ENCODE measurements at places on chromosomes 6 and 20. TPM values are rescaled to one million over a fixed set of nuclear protein-coding genes. Genes with fewer than 3 reads are reported as not detected.

DNA sequence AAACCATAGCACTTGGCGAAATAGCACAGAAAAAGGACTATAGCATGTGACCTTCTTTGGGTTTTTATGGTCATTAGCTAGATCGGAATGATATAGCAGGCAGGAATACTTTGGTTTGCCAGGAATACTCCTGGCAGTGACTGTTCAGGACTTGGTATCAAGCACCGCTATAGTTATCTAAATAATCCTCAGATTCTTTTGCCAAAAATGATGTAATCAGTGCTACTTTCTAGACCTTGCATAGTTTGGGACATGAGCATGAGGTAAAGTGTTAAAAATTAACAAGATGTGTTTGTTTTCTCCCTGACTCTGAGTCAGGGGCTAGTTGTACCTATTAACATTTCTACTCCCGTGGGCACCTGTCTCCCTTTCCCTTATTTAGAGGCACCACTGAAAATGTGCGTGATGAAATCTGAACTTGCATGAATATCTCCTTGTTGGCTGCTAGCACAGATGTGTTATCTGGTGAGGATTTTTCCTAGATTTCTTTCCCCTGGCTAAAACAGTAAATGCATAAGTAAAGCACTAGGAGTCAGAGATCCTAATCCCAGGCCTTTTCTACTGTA, 511.0 kb downstream of the CDKAL1 start:
- DNase-seq, result no peak

DNA sequence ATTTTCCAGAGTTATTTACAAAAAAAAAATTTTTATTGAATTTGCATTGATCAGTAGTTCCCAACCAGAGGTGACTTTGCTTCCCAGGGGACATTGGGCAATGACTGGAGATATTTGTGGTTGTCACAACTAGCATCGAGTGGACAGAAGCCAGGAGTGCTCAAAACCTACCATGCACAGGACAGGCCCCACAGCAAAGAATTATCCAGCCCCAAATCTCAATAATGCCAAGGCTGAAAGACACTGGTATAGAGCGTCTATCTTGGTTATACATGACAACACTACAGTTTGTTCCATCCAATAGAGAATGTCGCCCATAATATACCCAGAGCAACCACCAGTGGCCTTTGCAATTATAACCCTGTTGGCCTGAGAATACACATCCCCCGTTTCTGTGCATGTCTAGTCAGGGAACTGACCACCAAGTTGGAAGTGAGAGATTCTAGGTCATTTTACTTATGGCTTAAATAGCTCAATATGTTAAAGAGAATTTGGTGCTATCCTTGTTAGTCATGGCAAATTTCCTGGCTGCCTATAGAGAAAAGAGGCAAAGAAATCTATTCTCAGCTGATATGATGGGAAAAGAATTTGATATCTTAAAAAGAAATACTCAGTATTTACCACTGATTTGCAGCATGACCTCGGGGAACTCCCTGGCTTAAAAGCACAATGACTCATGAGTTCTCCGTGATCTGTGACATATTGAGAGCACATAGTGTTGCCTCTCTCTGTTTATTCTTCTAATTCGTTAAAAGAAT, 76.0 kb upstream of the ADTRP start:
- DNase-seq, result no peak

- DNase-seq, result no peak
These were observed 62.2 kb upstream of the KIF13A start for GRCh38 chr6:18049646-18050045.

CTSZ gene
- 89.9 TPM for polyA plus RNA-seq

NNAT gene
- polyA plus RNA-seq, result 75.8 TPM

ZC3H12D gene
- 3.5 TPM for polyA plus RNA-seq
